ENCODE measurements at places on chromosomes 3 and 15.

- DNase-seq = no peak
These were observed 494.6 kb downstream of the CNTN6 start for GRCh38 chr3:1587426-1587825.

GRCh38 chr15:70910958-70911357 is 18.3 kb downstream of the LRRC49 start:
- no peak for DNase-seq

- DNase-seq = no peak
These were observed 79.7 kb upstream of the CDIN1 start for GRCh38 chr15:36499412-36500389.

DNA sequence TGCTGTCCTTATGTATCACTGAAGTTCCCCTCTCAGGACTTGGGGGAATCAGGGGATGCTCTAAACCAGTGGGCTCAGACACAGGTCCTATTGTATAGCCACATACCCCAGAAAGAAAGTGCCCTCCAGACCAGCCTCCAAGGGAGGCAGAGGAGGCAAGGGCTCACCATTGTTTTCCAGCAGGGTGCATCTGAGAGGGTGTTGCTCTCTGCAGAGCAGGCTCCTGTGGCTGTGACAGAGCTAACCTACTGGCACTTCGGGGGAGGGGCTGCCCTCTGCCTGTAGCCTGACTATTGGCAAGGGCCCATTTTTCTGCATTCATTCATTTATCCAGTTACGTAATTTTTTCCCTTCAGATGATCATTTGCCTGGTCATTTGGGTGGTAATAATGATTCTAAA is 39.9 kb downstream of the EEFSEC start:
- no peak for DNase-seq

DNA sequence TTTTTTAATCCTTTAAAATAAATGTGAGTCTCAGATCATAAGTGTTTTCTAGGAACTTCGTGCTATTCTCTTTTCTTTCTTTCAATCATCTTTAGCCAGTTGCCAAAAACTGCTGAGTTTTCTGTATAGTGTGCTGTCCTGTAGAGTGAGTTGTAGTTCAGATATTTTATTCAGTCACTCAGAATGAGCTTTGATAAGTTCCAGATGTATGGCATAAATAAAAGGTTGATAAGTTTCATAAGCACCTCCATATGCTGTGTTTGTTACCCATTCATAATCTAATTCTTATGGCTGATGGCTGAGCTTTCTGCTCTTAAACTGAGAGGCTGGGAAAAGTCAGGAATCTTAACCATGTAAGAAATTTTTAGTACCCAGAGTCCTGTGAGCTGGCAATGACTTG is 59.3 kb upstream of the COL6A6 start:
- DNase-seq = no peak

DNA sequence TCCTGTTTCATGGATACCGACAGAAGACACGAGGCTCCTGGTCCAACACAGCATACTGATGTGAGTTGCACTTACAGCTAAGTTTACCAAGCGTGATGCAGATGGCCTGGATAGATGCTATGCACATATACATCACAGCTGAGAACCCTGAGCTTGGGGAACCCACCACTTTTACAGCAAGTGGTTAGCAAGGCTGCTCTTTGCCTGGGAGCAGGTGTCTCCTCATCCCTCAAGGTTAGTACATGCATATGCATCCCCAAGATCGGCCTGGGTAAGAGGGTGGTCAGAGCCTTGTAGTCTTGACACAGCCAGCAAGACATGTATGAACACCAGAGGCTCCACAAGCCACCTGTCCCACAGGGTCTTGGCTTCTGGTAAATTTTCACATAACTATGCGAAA is 28.3 kb downstream of the LRRC2 start:
- DNase-seq = no peak

DNA sequence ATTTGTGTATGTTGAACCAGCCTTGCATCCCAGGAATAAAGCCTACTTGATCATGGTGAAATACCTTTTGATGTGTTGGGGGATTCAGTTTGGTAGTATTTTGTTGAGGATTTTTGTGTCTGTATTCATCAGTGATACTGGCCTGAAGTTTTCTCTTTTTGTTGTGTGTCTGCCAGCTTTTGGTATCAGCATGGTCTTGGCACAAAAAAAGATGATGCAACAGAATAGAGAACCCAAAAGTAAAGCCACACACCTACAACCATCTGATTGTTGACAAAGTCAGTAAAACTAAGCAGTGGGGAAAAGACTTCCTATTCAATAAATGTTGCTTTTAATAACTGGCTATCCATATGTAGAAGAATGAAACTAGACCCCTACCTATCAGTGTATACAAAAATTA is 77.6 kb downstream of the TCF12 start:
- DNase-seq = no peak

- DNase-seq = no peak
These were observed 18.4 kb downstream of the ANKDD1A start for GRCh38 chr15:64930019-64930652.

Data from amniotic stem cell (primary cell).